ENCODE measurements at places on chromosomes 11 and 22.

DNA sequence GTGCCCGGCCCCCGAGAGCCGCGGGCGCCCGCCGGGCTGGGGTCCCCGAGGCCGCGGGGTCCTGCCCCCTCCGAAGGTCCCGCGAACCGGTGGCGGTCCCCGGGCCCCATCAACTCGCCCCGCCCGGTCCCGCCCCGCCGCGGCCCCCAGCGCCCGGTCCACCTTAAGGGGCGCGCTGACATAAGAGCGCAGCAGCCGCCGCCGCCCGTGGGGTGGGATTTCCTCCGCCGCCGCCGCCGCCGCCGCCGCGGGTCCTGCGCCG is at the start of gene ZDHHC8:
TSS of gene ZDHHC8 (plus strand) at position 208 of the 262 bp plus-strand sequence. CDS start 144 bp downstream, outside the sequence.
- peak; percentile 24 for DNase-seq

DNA sequence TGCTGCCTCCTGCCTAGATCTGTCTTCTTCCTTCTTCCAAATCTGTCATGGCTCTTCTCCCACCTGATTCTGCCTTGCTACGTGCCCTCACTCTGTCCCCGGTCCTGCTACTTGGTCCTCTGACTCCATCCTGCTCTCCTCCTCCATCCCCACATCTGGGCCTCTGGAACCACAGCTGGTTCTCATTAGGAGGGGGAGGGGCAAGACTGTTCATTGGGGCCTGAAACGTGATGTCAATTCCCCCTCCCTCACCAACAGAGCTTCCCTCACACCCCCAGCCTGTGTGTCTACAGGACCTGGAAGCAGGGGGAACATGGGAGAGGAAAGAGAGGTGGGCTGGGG is 9.1 kb downstream of the DCHS1 start:
- no peak for DNase-seq

DNA sequence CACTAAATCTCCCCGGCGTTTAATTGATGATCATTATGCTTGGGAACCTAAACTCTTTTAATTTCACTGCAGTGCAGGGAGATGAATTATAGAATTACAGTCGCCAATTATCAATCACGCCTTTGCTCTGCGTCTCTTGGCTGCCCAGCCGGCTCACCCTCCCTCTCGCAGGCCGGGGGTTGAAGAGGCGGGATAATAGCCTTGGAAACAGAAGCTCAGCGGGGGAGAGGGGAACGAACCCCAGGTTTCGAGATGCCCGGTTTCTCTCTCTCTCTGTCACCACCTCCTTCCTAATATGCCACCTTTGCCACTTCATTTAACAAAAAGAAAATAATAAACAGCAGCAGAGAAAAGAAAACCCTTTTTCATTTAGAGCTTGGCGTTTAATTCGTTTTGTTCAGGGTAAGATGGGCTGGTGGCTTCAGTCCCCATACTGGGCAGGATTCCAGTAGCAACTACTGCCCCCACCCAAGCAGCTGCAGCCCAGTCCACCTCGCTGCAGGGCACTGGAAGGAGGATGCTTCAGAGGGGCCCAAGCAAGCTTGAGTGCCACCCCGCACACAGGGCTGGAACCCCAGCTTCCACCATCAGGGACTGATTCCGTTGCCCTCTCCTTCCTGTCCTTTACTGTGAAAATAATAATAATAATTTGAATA is 271.7 kb downstream of the BUD13 start:
- no peak for DNase-seq

- DNase-seq = no peak
Observed at GRCh38 chr22:25060522-25061071, 108.1 kb downstream of the KIAA1671 start.

DNA sequence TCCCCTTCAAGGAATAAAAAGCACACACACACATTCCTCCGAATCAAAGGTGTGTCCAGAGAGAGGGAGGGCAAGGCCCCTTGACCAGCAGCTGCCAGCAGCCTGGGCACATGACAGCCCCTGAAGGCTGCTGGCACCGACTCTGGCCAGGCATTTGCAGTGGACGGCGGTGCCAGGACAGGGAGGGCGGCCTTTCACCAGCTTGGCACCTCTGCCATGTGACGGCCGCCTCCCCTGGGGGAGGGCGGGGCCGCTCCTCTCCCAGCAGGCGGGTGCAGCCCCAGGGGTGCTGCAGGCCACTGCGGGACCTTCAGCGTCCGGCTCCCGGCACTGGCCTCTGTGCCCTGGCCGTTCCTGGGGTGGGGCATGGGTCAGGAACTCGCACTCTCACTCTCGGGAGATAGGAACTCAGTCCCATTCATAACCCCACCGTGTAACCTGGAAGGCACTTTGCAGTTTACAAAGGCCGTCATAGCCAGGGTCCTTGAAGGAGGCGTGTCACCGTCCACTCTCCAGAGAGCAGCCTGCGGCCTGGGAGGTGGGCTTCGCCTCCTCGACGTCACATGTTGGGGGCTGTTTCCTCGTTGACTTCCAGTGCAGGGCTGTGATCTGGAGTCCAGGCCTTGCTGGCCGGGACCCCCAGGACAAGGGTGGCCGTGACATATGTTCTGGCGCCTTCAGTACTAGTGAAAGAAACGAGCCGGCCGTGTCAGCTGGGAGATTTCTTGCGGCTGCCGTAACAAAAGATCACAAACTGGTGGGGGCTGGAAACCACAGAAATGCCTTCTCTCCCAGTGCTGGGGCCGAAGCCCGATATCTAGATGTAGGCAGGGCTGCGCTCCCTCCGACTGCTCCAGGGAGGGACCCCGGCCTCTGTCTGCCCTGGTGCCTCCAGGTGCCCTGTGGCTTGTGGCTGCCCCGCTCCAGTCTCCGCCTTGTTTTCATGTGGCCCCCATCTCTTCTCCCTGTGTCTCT is 39.9 kb upstream of the SMIM38 start:
- DNase-seq = no peak

GRCh38 chr11:2097356-2097997 is 41.7 kb downstream of the IGF2 start:
- DNase-seq = no peak

GRCh38 chr11:118306556-118306955 is 2.0 kb downstream of the CD3E start:
- DNase-seq = no peak

DNA sequence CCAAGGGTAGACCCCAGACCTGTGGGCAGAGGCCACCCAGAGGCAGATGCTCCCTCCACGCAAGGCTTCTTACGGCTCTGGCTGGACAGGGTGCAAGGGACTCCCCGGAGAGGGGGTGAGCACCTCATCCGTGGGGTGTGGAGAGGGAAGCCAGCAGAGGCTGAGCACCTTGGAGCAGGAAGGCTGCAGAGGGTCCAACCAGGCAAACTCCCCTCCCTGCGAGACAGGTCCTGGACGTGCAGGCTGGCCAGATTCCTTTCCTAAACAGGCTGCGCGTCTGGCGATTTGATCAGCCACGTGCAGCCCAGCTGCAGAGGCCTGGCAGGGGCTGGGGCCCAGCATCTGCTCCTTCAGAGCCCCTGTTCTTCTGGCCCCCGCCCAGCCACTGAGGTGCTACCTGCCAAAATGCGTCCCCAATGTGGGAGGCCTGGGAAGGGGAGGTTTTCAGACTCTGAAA is 49.3 kb downstream of the WNT11 start:
- DNase-seq = no peak

- no peak for DNase-seq
Observed at GRCh38 chr11:452203-452744, 2.2 kb downstream of the PTDSS2 start.

- no peak for DNase-seq
Observed at GRCh38 chr11:36006556-36006955, 62.7 kb downstream of the LDLRAD3 start.

DNA sequence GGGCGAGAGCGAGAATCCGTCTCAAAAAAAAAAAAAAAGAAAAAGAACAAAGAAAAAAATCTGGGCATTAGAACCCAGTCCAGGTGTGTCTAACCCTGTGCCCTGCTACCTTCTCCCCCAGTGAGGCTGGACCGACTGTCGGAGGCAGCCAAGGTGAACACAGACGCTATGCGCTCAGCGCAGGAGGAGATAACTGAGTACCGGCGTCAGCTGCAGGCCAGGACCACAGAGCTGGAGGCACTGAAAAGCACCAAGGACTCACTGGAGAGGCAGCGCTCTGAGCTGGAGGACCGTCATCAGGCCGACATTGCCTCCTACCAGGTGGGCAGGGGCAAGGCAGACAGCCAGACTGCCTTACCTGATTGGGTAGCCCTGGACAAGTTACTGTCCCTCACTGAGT is 3.2 kb downstream of the NEFH start:
- DNase-seq = no peak

GRCh38 chr11:104327861-104328511 is 164.0 kb upstream of the PDGFD start:
- no peak for DNase-seq

GRCh38 chr11:107648242-107648641 is 57.3 kb downstream of the ELMOD1 start:
- no peak for DNase-seq

DNA sequence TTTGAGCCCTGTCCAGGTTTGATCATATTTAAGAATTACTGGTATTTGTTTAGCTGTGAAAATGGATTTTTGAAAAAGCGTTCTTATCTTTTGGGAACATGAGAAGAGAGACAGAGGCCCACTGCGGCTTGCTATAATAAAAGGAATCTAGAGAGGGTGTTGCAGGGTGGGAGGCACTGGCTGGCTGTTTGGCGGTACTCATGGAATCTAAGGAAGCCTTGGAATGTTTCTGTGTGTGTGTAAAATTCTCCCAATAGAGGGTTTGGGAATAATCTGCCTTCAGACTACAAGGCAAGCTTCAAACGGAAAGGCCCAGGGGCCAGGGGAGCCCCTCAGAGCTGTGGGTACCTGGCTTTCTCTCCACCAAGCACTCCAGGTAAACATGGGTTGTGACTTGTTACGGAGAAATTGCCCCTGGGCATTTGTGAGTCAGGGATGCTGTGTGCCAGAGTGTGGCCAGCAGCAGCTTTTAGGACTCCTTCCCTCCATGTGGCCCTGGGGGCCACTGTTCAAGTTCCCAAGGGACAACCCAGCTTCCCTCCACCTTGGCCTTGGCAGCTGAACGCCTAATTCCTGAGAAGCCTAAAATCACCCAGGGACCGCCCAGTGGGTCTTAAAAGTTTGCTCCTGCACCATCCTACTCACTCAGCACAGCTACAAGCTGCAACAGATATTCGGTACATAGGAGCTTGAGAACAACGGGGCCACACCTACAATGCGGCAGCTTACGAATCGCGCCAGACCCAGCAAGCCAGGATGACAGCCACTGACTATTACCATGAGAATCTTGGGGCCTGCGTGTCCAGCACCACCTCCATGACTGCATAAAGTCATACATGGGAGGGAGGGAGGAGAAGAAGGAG is 14.1 kb upstream of the SYT8 start:
- DNase-seq = no peak

DNA sequence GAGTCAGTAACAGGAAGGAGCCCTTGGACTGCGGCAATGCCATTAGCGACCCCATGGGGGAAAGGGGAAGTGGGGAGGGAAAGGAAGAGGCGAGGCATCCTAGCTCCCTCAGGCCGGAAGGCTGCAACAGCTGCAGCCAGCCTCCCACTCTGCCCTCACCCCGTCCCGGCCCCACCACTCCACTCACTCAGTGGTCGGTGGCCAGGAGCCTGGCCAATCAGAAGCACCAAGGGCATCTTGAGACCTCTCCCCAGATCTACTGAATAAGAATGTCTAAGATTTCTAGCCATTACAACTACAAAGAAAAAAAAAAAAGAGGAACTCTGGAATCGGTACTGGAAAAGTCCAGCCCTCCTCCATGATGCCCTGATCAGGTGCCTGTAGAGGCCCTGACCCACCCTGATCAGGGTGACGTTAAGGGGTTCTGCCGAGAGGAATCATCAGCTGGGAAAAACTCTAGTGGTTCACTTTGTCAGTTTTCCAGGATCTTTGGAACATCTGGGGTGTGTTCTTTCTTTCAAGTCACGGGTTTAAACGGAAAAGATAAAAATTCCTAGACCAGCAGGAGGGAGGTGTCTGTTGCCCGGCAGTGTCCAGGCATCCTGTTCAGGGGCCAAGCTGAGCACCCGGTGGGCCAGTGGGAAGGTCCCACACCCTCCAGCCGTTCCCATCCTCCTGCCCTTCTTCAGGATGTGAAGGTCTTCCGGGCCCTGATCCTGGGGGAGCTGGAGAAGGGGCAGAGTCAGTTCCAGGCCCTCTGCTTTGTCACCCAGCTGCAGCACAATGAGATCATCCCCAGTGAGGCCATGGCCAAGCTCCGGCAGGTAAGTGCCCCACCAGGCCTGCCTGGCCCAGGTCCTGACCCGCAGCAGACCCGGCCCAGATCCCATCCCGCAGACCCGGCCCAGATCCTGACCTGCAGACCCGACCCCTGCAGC is 14.4 kb downstream of the OAF start:
- DNase-seq = no peak

DNA sequence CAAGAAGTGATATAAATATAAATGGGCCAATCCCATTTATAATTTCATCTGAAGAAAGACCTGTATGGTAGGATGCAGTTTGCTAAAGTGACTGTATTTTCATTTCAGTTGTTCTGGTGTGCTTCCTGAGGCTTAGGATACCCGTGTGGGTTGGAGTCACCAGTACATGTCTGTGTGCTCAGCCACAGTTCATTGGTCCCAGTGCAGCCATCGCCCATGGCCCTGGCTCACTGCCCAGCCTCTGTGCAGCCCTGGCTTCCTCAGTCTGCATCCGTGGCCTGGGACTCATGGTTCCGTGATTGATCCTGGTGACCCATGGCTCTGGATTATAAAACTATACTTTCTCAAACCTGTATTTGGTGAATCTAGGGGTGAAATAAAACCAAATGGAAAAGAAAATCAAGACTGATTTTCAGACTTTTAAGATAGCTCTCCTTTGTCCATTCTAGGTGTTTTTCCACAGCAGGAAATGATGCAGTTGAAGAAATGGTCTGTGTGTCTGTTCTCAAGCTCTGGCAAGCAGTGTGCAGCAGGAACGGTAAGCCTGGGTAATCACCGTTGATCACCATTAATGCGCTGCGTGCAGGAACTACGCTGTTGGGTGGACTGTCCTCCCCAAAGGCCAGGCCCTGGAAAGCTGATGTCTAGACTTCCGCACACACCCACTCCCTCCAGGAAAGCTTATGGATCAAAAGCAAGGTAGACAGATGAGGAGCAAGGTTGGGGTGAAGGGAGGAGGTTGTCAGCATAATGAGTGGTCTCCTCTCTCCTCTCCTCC is 27.2 kb downstream of the TTC12 start:
- no peak for DNase-seq

DNA sequence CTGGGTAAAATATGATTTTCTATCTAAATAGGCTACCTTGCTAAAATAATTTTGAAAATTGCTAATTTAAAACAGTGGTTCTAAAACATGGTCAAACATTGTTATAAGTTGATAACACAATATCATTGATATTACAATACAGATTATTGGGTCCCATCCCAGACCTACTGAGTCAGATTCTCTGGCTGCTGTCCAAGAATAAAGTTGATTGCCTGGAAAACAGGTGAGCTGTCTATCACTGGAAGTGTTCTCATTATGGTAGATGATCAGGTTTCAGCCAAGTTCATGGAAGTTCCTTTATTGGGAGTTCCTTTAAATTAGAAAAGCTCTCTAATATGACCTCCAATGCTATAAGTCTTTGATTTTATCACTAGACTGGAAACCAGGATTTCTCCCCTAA is 52.3 kb downstream of the SC5D start:
- no peak for DNase-seq

- DNase-seq = no peak
Observed at GRCh38 chr22:22213231-22213630, 31.4 kb upstream of the VPREB1 start.

GRCh38 chr11:45886816-45887520 is 1.5 kb downstream of the MAPK8IP1 start:
- DNase-seq = no peak
